ENCODE measurements at places on chromosomes 3 and 15. TPM values are rescaled to one million over a fixed set of nuclear protein-coding genes. Genes with fewer than 3 reads are reported as not detected.

The IP6K2 gene
- total RNA-seq: 87.9 TPM

The UBP1 gene
- 83.3 TPM for total RNA-seq

The C3orf62 gene
- 3.8 TPM for total RNA-seq

DNA sequence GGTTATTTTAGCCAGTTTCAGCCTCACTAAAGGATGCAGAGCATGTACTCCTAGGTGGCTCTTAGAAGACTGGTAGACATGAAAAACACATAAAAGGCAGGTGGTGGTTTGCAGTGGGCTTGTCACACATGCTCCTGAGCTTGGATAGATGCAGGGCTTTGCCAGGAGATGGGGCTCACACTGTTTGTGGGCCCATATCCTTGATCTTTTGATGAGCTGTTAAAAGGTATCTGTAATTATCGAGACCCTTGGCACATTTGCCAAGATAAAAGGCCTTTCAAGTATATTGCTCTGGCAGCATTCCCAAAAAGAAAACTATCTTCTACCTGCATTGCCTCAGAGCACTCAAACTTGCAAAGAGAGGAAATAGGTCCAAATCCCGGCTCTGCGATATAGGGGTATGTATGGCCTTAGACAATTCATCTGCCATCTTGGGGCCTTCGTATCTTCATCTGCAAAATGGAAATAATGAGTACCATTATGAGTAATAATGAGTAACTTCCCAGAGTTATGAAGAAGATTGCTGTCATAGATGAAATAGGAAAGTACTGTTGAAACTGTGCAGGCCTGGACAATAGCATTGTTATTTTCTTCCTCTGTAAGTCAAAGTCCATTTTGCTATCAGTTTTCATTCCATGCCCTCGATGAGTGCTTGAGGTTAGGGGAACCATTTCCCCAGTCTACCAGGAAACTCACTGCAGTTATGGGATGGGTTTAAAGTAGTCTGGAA, 172.7 kb downstream of the SYNPR start:
- no peak for DNase-seq

- DNase-seq: no peak
These were observed 11.1 kb downstream of the LRCH3 start for GRCh38 chr3:197801891-197802778.

GRCh38 chr3:96027718-96028117, 786.7 kb upstream of the EPHA6 start:
- DNase-seq: no peak

DNA sequence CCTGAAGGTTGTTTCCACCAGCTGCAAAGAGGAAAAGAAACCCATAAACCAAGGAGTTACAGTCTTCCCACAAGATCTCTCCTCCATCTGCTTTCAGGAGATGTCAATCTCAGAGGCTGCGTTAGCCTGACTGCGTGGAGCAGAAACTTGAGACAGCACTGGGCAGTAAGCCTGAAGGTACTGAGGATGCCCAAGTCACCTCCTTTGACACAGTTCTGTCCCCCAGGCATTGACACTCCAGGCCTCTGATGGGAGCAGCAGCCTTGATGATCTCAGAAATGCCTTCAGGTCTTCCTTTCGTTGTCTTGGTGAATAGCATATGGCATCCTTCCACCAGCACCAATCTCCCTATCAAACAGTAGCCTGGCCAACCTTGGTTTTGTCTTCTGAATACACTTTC, 89.3 kb downstream of the OXNAD1 start:
- DNase-seq: no peak

DNA sequence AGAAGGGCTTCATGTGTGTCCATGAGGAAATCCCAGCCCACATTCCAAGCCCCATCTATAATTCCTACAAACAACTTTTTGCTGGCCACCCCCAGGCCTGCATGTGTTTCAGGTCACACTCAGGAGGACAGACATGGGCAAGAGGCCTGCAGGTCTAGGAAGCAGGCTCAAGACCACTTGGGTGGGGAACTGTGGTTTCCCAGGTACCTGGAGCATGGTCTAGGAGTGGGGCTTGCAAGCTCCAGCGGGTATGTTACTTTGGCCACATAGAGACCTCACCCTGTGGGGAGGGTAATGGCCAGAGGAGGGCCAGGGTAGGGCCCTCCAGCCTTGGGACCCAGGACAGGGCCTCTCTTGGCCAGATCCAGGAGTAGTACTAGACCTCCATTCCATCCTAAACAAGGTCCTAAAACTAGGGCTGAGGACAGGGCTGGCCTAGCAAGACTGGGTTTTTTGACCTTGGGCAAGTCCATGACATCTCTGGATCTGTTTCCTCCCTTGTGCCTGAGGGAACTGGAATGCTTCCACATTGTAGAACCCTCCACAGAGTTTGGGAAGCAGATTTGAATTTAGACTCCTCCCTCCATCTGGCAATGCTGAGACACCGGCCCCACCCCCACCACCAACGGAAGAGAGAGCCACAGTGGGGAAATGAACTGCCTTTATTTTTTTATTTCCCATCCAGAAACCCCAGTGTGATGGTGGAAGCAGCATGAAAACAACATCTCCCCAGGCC, 22.3 kb downstream of the EAF1 start:
- no peak for DNase-seq

- no peak for DNase-seq
These were observed 330.8 kb downstream of the TIGIT start for GRCh38 chr3:114624571-114625181.

GRCh38 chr3:17638356-17638755, 104.1 kb downstream of the TBC1D5 start:
- no peak for DNase-seq

- DNase-seq: no peak
These were observed 286.3 kb downstream of the FAM43A start for GRCh38 chr3:194971965-194972364.

Data from endothelial cell (in vitro differentiated cells).